ENCODE measurements at places on chromosomes 12 and 14.

DNA sequence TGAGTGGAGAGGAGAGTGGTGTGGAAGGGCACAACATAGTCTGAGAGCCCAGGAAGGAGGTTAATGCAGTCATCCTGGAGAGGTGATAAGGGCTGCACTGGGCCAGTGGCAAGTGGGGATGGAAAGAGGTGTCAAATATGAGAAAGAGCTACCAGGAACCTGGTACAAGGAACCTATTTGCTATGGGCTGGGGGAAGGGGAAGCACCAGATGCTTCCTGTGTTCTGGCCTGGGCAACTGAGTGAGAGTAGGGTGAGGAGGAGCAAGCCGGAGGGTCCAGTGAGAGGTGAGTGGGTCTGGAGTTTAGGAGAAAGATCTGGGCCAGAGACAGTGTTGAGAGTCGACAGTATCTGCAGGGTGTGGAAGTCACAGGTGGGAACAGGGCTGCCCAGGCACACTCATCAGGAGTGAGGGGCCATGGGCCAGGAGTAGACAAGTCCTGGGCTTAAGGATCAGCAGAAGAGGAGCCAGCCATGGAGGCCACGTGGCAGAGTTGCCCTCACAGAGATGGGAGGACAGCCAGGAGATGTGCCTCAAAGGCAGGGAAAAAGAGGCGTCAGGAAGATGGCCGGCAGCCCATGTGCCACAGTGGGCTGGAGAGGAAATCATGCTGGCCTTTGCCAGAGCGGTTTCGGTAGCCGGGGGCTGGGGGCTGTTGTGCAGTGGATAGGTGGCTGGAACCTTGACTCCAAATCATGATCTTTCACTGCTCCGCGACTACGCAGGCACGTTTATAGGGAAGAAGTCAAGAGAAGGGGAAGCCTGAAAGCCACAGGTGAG, 2.9 kb upstream of the AQP6 start:
- no peak for DNase-seq

DNA sequence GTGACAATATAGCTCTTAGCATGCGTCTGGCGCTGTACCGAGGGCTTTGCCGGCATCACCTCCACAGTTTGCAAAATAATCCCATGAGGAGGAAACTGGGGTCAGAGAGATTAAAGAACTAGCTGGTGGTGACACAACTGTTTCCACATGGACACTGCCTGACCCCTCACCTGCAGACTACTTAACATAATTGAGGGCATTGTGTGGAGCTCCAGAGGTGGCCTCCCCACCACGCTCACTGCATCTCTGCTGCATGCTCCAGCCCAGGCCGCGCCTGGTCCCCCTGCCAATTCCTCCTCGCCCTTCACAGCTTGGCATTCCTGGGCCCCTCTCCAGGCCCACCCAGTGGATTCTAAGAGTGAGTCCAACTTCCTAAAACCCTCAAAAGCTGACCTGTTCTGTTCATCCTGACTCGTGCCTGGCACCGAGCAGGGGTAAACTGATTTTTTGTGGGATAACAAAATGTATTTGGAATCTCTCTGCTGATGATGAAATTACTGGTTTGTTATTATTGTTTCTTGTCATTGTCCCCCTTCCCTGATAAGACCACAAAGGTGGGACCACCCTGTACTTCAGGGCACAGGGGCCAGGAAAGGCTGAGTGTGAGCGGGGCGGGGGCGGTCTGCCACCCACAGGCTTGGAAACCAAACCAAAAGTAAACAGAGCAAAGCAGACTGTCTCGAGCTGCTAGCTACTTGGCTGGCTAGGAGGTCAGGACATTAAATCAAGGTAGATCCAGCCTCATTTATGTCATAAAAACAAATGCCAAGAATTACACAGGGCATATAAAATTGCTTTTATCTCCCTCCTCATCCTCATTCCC, 40.6 kb downstream of the CHGA start:
- DNase-seq, result peak; percentile 61

DNA sequence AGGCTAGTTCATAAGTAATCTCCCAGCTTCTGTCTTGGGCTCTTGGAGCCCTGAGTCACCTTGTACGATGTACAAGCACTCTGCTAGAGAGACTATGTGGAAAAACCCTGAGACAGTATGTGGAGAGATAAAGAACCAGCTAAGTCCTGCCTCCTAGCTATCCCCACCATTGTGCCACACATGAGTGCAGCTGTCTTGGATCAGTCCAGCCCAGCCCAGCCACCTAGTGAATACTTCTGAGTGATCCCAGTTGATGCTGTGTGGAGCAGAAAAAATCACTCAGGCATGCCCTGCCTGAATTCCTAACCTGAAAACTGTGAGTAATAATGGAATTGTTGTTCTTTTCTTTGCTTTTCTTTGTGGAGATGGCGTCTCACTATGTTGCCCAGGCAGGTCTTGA, 5.1 kb upstream of the SERPINA6 start:
- no peak for DNase-seq

- DNase-seq, result no peak
Measured at GRCh38 chr12:82279536-82280058, 78.6 kb downstream of the CCDC59 start.

- no peak for DNase-seq
Measured at GRCh38 chr12:24226745-24227350, 277.4 kb upstream of the SOX5 start.

DNA sequence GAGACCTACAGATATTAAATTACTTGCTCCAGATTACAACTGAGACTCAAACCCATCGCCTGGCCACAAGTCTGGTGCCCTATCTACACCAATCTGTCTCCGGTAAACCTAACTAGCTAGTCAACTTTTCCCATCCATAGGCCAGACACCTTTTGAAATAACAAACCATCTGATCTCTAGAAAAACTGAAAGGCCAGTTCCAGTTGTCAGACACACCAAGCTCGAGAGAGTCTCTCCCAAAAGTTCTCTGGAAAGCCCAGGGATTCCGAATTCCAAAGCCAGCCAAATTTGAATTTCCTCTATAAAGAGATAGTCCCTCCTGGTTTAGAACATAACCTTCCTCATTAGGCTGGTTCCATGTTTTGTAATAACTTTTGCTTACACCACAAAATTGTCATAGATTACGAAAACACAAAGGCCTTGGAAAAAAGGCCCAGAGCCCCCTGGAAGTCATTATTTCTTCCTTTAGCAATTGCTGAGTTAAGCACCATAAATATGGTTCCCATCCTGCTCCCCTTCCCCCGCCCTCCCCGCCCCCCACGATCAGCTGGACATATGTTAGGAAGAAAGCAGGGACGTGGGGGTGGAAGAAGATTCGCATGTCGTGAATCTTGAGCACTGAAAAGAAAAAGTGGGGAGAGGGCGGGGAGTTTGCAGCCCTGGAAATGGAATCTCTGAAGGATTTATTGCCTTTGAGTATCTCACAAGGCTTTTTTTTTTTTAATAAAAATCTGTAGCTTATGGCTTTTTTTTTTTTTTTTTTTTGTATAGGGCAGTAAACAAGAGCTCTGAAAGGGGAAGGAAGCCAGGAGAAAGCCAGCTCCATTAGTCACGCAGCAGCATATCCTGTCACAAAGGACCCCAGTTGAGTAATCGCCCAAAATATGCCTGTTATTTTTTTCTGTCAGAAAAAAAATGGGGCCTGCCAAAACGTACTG, 110.4 kb downstream of the ZFP36L1 start:
- peak; percentile 90 for DNase-seq

DNA sequence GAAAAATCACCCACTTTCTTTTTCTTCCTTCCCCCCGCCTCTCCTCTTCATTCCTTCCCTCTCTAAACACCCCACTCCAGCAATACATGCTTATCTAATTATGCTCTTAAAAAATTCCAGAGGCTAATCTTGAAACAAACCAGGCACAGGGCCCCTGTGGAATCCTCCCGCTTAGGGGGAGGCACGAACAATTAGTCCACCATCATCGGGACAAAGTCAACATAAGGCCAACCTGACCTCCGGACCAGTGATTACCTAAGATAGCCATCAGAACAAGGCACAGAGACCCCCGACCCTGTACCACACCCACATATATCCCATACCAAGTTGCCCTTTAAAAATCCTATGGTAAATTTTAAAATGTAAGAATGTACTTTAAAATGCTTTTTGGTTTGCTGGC, 47.1 kb downstream of the KIF21A start:
- DNase-seq, result no peak

DNA sequence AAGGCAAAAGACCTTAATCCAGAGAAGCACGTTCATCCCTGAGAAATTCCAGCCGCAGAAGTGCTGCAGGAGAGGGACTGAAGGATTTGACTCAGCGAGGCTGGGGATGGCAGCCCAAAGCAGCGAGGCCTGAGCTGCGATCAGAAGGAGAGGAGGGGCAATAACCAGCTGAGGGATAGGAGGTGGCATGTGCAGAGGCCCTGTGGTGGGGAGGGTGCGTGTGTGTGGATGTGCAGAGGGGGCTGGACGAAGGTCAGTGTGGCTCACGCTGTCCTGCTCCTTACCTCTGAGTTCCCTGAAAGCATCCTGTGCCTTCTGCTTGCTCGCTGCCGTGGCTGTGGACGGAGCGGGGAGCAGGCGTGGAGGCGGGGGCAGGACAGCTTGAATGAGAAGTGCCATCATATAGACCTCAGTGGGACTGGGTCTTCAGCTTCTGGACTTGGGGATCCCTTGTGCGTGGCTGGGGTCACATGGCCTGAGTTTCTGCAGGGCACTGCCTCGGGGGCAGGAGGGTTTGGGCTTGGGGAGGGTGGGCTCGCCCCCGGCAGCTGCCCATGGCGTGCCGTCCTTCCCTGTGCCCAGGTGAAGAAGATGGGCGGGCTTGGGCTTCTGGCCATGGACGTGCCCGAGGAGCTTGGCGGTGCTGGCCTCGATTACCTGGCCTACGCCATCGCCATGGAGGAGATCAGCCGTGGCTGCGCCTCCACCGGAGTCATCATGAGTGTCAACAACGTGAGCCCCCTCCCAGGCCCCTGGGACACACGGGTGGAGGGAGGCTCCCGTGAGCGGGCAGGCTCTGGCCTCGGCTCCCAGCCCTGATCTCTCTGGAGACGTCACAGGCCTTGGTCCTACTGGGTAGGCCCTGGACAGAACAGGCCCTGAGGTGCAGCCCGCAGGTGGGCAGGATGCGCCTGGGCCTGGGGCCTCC, 11.0 kb downstream of the ACADS start:
- no peak for DNase-seq

DNA sequence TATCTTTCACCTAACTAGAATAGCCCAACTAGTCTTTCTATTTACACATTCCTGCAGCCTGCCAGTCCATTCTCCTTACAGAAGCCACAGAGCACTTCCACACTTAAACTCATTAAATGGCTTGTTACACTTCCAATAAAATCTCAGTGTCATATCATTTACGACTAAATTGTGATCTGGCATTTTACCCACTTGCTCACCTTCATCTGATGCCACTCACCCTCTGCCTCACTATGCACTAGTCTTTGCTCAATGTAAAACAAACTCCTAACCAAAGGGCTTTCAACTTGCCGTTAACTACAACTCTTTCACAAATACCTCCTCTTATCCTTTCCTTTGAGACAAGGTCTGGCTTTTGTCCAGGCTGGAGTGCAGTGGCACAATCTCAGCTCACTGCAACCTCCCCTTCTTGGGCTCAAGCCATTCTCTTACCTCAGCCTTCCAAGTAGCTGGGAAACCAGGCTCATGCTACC, 24.1 kb downstream of the YAF2 start:
- peak; percentile 32 for DNase-seq

GRCh38 chr14:77862154-77862786, 62.4 kb downstream of the ADCK1 start:
- peak; percentile 76 for DNase-seq

DNA sequence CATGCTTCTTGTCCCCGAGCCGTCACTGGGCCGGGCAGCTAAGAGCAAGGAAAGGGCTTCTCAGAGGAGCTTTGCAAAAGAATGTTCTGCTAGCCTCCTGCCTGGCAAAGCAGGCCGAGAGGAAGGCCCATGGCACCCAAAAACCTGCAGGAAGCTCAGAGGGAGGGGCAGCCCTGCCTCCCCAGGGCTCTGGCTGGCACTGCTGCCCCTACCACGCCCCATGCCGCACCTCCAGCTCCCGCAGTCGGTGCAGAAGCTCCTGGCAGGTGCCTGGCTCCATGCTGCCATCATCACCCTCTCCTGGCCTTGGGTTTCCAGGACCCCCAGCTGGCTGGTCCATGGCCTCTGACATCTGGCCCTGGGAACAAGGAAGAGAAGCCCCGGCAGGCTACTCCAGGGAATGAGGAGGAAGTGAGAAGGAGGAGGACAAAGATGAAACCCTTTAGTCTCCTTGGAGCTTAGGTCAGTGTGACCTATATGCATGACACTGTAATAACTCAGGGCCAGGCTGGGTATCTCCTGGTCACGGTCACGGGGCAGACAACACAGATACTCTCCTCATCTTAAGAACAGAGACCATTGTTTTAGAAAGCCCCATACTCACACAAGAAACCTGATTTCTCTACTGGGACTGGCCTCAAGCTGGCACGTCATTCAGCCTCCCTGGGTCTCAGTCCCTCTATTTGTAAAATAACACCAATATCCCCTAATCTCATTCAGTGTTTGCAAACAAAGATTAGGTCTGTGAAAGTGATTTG, 24.3 kb downstream of the NCKAP5L start:
- DNase-seq, result no peak

DNA sequence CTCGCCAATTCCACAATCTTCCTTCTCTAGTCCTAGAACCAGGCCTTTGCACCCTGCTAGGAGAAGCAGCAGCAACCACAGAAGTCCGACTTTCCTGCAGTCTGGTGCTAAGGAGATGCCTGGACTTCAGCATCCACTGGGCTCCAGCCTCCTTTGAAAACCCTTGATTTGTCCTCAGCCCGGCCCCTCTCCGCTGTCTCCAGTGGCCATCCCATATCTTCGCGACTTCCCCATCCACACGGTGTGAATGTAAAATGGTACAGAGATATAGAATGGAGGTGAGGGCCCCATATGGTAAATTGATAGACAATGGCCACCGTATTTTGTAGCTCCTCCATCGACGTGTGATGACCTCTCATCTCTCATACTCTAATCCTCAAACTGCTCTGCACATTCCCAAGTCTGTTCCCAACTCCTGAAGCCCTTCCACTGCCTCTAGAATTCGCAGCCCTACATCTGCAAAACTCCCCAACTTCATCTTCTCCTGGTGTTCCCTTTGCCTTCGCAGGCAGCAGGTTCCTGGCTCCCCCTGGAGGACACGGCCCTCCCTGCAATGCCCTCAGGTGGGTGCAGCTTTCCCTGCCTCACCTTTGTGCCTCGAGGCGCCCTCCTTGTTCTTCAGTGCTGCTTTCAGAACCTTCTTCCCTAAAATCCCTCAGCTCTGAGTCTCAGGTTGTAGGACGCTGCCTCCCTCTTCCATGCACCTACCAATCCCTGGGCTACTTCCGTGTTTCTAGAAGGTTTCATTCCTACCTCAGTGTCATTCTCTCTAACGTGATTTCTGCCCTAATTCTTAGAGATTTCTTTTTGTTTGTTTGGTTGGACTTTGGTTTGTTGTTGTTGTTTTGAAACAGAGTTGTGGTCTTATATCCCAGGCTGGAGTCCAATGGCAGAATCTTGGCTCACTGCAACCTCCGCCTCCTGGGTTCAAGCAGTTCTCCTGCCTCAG, 36.7 kb downstream of the TMBIM6 start:
- peak; percentile 42 for DNase-seq

- DNase-seq, result no peak
Measured at GRCh38 chr14:79852950-79853744, 358.2 kb downstream of the DIO2 start.

GRCh38 chr12:101931498-101932326, 54.3 kb downstream of the DRAM1 start:
- DNase-seq, result no peak

- no peak for DNase-seq
Measured at GRCh38 chr14:98227727-98228111, 1044.3 kb downstream of the BCL11B start.
